ENCODE measurements at places on chromosomes 7 and 10.

- no peak for DNase-seq
These were observed 72.9 kb downstream of the CDHR3 start for GRCh38 chr7:106036004-106036403.

DNA sequence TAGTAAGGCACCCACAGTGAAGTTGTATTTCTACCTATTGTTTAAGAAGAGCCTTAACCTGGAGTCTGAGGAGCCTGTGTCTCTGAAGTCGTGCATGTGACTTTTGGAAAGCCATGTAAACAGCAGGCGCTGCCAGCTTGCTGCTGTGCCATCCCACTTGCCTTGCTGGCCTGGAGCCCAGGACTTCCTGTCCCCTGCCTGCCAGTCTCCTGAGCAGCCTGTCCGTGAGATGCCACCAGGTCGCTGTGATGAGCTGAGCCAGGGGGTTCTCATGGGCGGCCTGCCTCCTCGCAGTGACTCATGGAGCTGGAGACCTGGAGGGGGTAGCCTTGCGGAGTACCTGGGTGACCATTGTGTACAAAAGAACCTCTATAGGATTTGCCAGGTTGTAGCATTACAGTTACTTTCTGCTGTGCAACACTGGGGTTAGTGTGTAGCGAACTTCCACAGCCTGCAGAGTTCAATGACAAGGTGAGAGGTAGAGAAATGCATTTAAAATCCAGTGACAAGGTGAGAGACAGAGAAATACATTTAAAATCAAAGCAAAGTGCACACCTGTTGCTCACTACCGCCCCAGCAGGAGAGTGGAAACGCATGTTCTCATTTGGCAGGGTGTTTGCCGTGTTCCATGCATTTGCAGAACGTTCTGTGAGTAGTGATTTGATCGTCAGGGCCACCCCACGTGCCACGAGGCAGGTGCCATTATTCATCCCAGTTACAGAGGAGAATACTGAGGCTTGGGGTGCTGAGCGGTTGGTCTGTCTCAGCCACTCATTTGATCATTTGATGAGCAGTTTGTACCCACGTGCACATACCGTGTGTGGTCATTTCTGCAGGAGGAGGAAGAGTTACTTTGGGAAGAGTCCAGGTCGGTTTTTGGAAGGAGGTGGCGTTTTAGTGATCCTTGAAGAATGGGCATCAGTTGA, 36.6 kb upstream of the BHLHA15 start:
- no peak for DNase-seq

DNA sequence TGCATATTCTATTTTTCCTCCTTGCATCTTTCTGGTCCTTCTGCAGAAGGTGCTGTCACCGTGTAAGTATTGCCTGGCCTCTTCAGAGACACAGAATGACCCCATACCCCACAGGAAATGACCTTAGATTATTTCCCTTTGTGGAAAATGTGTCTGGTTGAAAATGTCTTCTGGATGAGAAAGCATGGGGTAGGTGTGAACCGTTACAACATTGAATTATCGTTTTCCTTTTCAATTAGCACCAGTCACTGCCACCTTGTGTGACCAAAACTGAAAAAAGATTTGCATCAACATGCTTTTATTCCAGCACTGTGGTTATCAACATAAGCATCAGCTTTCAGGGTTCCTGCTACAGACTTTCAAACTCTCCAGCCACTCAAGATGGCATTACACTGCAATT, 58.0 kb upstream of the CELF2 start:
- DNase-seq = no peak

DNA sequence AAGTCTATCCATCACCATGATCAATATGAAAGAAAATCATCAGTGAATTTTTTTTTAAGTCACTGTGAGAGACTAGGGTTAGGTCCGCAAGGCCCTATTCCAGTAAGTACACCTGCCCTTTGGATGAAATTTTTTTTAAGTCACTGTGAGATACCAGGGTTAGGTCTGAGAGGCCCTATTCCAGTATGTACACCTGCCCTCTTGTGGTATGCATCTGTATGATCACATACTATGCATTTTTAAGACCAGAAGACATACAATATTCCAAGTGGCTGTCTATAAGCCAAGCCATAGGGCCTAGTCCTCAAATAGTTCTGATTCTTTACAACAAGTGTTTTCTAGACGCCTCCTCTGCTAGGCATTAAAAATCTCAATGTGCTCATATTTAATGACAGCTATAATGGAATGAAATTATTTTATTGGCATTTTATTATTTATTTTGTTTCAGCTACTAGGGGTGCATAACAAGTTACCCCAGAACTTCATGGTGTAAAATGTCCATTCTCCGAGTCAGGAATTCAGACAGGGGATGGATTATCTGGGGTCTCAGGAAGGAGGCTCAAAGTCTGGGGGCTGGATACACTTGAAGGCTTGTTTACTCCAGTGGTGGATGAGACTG, 53.1 kb downstream of the TEX36 start:
- DNase-seq = no peak

DNA sequence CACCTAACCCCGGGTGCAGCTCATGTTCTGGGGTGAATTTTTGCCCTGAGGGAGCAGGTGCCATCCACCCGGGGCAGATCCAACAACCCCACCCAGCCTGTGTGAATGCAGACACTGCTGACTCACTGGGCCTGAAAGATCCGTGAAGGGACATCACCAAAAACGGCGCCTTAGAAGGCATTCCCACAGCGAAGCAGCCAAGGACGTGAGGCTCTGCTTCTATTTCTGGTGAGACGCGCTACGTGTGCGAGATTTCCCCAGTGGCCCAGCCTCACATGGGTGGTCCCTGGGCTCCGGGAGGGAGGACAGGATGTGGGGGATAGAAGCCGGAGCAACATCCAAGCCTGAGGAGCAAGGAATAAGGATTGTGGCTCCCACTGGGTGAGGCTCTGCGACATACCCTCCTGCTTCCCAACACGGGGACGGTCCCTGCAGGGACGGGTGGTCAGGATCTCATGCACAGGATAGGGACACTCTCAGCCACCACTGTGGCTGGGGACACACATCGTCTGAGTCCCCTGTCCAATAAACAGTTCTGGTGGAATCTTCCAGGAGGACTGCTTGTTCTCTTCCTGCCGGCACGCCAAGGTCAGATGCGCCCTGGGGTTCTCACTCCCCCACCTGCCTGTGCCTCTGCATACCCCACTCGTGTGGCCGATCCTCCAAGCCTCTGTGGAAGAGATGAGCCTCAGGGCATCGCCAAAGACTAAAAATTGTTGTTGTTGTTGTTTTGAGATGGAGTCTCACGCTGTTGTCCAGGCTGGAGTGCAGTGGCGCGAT, 70.2 kb downstream of the ZRANB1 start:
- no peak for DNase-seq

- no peak for DNase-seq
These were observed 48.1 kb upstream of the CYCS start for GRCh38 chr7:25173184-25173583.

- no peak for DNase-seq
These were observed 3.0 kb downstream of the CALN1 start for GRCh38 chr7:72408966-72409637.

GRCh38 chr10:13585943-13586342, 822 bp upstream of the PRPF18 start:
- DNase-seq = no peak

GRCh38 chr10:102621443-102622325, 22.6 kb upstream of the TRIM8 start:
- no peak for DNase-seq

GRCh38 chr7:140144821-140145220, 32.0 kb downstream of the KDM7A start:
- no peak for DNase-seq

- DNase-seq = no peak
These were observed 185.1 kb upstream of the ADO start for GRCh38 chr10:62619413-62619738.

GRCh38 chr7:30617359-30617758, 22.7 kb downstream of the GARS1 start:
- no peak for DNase-seq

- peak; percentile 11 for DNase-seq
These were observed 35.2 kb downstream of the GBF1 start for GRCh38 chr10:102280397-102281101.

GRCh38 chr10:123136806-123137642, 1.3 kb downstream of the HMX3 start:
- no peak for DNase-seq
